ENCODE measurements at places on chromosomes 2 and 18.

DNA sequence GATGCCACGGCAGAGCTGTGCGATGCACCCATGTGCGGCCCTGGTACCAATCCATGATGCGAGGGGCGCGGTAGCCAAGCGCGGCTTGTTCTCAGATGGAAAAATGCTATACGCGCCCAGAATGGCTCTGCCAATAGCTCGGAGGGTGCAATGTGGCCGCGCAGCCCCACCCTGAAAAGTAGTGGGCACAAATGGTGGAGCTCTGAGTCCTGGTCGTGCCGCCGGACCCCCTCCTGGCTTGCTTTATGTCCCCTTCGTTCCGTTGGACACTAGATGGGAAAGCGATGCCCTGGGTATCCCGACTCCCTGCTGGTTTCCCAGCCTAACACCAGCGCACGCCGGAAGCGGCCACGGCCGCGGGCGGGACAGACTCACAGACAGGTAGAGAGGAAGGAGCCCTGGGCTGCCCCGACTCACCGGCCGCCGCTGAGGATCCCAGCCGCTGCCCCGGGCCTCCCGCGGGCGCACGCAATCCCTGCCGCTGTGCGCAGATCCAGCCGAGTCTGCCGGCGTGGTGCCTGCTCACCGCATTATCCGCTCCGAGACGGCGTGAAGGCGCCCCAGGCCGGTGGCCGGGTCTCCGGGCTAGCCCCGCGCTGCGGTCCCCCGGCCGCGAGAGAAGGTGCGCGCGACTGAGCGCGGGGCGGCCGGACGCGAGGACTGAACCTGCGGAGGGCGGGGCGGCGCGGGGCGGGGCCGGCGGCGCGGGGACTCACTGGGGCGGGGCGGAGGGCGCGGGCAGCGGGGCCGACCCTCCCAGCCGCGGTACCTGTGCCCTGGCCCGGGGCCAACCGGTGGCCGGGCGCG lies at the start of gene CDC42EP3:
Gene CDC42EP3, minus strand, starts transcription at position 634 of the 807 bp plus-strand sequence. CDS start 25,055 bp downstream, outside the sequence.
- peak; percentile 76 for DNase-seq

DNA sequence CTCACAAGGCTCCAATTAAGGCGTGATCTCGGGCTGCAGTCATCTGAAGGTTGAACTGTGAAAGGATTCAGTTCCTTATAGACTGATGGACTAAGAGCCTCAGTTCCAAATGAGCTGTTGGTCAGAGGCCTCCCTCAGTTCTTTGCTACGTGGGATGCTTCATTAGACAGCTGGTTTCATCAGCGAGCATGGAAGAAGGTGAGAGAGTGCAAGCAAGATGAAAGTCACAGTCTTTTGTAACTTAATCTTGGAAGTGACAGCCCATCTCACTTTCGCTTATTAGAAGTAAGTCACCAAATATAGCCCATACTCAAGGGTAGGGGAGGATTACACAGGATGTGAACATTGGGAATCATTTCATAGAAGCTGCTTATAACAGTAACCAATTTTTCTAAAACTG lies 26.8 kb downstream of the PPP1CB start:
- DNase-seq: no peak

- DNase-seq: no peak
These were observed 213 bp downstream of the DOK6 start for GRCh38 chr18:69400976-69401225.

DNA sequence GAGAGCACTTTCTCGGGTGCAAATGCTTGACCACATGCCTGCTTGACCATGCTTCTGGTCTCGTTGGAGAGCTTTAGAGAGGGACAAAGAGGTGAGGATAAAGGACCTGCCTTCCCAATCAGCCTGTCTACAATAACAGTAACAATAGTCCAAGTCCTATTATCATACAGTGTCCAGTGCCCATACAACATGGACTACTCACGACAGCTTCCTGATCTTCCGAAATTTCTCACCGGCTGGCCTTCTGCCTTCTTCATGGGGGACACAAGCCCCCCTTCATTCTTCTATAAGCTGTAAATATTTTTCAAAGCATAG lies 329.0 kb downstream of the PAX3 start:
- DNase-seq: no peak

- DNase-seq: no peak
These were observed 58.1 kb downstream of the SERTAD2 start for GRCh38 chr2:64595397-64596176.

All from activated naive CD4-positive, alpha-beta T cell treated with Interleukin-2 at 50 U/mL for 16 hours (primary cell).